Germinal center (tissue), 1 donor: ENCODE measurements at places on chromosomes 7 and 10.

DNA sequence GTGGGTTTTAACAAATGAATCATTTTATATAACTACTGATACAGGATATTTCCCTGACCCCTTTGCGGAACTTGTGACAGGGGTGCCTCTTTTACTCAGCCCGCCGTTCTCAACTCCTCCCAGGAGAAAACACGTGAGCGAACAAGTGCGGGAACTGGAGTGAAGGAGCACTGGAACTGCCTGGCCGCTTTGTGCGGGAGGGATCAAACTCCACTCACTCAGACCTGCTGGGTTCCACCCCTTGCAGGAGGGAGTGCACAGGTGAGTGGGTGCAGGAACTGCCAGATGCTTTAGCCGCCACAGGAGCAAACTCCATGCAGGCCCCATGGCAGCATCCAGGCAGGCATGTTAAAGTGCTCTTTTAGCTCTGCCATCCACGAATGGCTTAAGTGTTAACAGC, 513.4 kb upstream of the GRM3 start:
- no peak for DNase-seq

DNA sequence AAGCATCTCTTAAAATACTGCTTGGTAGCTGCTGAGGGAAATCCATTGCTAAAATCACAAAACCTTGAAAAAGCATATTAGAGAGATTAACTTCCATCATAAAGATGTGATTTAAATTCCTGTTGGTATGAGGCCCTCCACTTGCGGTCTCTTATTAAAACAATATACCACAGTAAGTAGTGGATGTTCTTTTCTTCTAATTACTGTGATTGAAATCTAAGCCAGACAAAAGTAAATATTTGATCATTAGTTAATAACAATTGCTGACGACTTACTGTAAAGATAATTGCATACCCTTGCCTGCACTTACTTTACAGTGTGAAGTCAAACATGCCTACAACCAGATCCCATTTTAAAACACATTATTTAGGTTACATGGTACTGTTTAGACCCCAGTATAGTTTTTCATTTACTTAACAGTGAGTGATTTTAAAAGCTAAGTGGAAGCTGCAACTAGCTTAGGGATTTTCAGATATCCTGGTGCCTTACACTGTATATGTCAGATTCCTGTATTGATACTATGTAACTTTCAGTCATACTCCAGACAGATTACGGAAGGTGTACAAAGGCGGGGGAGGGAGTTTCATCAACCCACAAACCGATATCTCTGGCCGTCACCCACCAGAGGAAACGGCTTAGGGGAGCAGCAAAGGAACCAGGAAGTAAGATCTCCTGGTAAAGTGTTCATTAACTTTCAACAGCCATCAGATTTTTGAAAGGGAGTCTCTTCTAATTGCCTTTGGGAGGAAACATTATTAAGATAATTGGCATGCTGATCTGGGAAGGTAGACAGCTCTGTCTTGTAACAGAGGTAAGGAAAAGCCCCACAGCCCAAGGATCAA, 986 bp downstream of the NRP1 start:
- peak; percentile 4 for DNase-seq

- no peak for DNase-seq
Observed at GRCh38 chr7:155811895-155812761, at the start of gene SHH. SHH (minus strand) TSS chr7:155812463; CDS start chr7:155812122, 341 bp downstream.

DNA sequence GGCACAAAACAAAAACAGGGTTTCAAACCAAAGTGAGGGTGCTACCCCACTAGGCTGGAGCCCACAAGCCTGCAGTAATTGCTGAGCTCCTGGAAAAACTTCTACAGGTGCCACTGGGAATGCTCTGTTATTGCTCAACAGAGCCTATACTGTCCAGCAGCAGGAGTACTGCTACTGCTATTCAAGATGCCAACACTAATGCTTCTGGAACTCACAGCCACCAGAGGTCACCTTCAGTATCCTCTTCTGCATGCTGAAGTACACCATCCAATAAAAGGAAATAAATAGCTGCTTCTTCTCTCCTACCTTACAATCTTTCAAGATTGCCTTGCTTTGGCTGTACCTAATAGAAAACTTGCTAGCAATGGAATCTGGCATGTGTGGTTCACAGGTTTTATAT, 222.0 kb downstream of the LRRN3 start:
- no peak for DNase-seq

DNA sequence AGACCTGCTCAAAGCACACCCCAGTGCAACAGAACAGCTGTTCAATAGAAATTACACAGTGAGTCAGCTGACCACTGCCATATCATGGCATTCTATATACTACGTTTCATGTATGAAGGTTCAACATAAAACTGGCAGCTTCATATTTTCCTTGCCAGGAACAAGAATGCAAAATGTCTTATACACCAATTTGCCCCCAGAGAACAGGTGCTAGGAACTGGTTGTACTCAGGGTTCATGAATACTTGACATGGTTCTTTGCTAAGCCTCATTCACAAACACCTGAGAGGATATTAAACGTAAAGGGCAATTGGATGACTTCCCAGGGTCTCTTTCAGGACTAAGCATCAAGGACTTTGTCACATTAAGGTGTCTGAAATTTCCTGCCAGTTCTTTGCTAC, 6.9 kb downstream of the MYOF start:
- no peak for DNase-seq

- no peak for DNase-seq
Observed at GRCh38 chr7:26397332-26397731, 105.7 kb downstream of the SNX10 start.

DNA sequence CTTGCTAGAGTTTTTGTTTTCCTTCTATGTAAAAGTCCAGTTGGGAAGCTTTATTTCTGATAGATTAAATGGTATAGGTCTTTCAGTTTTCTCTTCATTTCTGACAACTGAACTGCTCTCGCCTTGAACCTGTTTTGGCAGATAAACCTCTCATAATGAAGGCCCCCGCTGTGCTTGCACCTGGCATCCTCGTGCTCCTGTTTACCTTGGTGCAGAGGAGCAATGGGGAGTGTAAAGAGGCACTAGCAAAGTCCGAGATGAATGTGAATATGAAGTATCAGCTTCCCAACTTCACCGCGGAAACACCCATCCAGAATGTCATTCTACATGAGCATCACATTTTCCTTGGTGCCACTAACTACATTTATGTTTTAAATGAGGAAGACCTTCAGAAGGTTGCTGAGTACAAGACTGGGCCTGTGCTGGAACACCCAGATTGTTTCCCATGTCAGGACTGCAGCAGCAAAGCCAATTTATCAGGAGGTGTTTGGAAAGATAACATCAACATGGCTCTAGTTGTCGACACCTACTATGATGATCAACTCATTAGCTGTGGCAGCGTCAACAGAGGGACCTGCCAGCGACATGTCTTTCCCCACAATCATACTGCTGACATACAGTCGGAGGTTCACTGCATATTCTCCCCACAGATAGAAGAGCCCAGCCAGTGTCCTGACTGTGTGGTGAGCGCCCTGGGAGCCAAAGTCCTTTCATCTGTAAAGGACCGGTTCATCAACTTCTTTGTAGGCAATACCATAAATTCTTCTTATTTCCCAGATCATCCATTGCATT, 27.1 kb downstream of the MET start:
- no peak for DNase-seq

DNA sequence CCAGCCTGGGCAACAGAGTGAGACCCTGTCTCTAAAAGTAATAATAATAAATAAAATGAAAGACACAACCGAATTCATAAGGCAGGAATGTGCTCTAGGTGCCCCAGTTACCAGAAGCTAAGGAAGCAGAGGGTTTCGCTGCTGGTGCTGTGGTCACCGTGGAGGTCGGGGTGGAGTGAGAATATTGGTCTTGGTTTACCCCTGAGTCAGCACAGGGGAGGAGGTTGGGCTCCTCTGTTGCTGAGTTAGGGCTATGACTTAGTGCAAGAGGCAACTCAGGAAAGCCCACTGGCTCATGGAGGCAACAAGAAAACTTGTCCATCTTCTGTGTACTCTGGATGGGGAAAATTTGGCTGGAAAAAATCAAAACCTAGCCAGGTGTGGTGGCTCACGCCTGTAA, 117.1 kb downstream of the MYL10 start:
- no peak for DNase-seq

GRCh38 chr7:142784716-142785115, 13.9 kb downstream of the PRSS2 start:
- DNase-seq = no peak

DNA sequence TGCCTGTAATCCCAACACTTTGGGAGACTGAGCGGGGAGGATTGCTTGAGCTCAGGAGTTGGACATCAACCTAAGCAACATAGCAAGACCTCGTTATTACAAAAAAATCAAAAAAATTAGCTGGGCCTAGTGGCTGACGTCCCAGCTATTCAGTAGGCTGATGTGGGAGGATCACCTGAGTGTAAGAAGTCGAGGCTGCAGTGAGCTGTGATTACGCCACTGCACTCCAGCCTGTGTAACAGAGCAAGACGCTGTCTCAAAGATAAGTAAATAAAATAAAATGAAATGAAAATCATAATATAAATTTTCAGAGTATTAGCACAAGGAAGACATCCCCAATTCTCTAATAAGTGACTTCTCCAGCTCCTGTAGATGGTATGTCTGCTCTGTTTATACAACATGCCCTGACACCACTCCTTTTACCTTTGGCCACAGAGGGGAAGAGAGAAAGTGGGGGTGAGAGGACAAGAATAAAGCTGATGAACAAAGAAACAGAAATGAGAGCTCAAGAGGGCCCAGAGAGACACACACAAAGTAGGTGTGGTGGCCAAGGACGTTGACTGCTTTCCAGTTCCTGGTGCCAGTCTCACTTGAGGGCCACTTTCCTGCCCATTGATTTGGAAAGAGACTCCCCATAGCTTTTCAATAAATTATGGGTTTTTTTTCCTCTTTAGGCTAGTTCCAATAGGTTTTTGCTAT, 62.9 kb downstream of the PTTG1IP2 start:
- DNase-seq = no peak

- no peak for DNase-seq
Observed at GRCh38 chr10:95559471-95559870, 1.7 kb downstream of the SORBS1 start.

- DNase-seq = no peak
Observed at GRCh38 chr7:156059369-156059768, 247.1 kb upstream of the SHH start.

GRCh38 chr7:70043015-70043538, 444.8 kb downstream of the AUTS2 start:
- DNase-seq = no peak

DNA sequence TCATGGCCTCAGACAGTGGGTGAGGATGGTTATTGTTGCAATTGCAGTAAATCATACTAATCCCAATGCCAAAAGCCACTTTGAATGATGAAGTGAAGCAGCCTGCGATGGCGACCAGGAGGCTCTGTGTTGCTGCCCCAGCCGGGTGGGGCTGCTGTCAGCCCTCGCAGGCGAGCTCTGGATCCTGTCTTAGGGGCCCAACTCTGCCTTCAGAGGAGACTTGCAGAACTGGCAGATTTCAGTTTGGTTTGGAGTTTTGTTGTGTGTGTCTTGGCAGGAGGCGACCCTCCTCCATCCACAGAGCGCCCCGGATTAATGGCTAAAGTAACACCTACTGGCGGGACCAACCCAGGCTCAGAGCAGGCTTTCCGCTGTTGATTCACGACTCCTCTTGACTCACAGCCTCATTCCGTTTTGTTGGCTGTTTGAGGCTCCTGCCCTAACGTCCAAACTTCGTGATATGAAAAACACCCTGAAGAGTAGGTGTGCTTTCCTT, 67.9 kb upstream of the BMPER start:
- DNase-seq = no peak

DNA sequence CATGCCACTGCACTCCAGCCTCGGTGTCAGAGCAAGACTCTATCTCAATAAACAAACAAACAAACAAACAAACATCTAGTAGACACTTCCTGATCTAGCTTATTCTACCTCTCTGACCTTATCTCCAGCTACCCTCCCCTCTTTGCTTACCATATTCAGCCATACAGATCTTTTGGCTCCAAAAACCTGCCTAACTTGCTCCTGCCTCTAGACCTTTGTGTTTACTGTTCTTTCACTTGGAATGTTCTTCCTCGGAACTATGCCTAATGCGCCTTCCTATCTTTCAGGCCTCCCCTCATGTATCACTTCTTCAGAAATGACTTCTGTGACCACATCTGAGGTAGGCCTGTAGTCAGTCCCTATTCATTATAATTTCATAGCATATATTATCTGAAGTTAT, 20.3 kb upstream of the WNT8B start:
- DNase-seq = no peak

DNA sequence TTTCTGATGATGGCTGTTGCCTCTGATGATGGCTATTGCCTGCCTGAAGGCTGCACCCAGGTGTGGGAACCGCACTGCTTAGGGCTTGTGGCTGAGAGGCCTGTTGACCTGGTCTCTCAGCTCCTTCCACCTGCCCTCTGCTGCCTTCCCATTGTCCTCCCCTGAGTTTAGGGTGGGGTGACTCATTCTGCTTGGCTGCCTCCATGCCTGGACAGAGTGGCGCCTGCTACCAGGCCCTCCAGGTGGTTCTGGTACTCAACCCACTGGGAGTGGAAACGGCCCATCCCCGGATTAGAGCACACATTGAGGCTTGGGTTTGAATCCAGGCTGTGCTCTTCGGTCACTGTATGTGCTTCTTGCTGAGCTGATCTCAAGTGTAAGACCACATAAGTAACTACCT, 120.6 kb downstream of the SEM1 start:
- DNase-seq = no peak

GRCh38 chr10:119098576-119098975, 5.3 kb upstream of the DENND10 start:
- no peak for DNase-seq

DNA sequence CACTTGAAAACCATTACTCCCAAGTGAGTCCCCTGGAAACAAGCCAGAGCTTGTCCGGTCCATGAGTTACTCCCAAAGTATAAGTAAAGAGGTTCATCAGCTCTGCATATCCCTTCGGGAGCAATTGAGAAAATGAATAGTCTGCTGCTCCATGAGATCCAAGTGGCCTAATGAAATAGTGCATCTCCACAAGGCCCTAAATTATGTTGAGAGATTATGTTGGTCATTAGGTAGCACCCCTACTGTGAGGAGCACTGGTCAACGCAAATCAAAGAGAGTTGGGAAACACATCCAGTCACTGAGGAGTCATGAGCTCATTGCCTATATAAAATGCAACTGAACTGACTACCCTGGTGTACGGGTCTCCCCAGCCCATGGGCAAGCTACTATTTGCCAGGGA, 205.5 kb upstream of the AOAH start:
- DNase-seq = no peak

DNA sequence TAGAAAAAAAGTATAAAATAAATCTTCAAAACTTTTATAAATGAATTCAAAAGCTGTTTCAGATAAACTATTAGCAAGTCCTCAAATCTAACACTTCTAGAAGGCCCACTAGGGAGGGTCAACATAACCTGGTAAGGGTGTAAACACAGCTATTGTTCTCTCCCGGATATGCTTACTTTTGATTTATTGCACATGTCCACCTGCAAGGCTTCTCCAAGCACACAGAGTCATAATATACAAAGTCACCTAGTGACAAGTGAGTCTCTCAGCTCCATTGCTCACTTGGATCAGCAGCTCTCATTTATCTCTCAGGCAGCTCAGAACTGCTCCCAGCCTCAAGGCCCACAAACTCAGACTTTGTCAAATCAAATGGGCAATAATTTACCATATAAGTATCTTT, 44.0 kb upstream of the COL1A2 start:
- no peak for DNase-seq

GRCh38 chr7:20404320-20404719, 73.6 kb downstream of the ITGB8 start:
- DNase-seq = no peak

- no peak for DNase-seq
Observed at GRCh38 chr7:135098391-135098790, 49.5 kb upstream of the TMEM140 start.

GRCh38 chr7:2954433-2954853, 89.2 kb downstream of the CARD11 start:
- DNase-seq = no peak

- DNase-seq = peak; percentile 18
Observed at GRCh38 chr10:69663369-69663947, 33.4 kb downstream of the FAM241B start.

- no peak for DNase-seq
Observed at GRCh38 chr7:96591159-96591899, 118.3 kb downstream of the SEM1 start.
